ENCODE measurements at places on chromosomes 7 and 10.
A peak's percentile ranks its signal among the peaks of the same experiment; 100 is the strongest.

- DNase-seq = no peak
Observed at GRCh38 chr10:16967866-16968415, 150.7 kb upstream of the RSU1 start.

- no peak for DNase-seq
Observed at GRCh38 chr10:79387974-79388850, 40.9 kb downstream of the PPIF start.

GRCh38 chr7:128422037-128422436 lies 12.3 kb upstream of the IMPDH1 start:
- no peak for DNase-seq

DNA sequence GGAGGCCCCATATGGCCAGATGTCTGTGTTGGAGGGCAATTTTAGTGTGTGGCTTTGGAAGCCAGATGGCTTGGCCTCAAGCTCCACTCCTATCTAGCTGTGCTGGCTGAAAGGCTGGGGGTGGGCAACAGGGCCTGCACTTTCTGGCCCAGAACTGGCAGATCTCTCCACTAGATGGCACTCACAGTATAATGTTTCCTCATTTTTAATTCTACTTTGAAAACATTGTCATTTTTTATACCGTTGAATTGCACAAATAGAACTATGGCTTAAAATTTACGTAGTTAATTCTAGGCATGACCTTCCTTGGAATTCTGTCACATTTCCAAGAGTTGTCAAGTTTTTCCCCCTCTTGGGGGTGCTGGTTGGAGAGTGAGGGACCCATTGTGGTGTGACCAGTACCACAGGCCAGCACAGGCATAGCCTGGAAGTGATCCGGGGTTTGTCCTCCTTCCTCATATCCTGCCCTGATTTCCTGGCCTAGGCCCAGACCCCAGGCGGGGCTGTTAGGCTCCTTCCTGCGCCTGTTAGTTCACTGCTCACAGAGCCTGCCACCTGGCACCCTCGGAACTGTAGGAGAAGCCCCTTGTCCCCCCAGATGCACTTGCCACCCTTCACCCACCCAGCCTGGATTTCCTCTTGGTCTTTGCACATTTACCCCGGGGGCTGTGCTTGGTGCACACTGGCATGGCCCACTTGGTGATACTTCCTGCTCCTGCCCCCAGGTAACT lies 52.8 kb downstream of the ARHGAP22 start:
- no peak for DNase-seq

DNA sequence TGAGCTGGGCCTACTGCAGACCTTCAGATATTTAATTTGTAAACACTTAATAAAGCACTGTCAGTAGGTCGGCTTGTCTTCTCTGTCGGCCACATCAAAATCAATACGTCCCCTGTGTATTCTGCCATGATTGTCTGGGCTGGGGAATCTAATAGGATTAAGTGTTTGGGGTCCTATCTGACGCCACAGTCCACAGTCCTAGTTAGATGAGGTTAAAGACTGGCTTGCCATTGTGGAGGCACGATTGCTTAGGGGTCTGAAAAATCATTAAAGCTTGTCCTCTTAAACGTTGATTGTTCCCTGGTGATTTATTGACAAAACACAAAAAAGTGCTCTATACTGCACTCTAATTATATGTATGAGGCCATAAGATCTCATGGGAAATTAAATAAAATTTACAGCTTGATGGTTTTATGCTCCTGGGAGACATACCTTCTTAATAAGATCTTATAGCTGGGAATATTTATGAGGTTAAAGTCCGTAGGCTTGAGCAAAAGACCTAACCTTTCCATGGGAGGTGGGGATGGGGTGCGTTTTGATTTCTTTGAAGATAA lies 650.3 kb upstream of the GALNT17 start:
- DNase-seq = no peak

- no peak for DNase-seq
Observed at GRCh38 chr10:122465401-122466040, 4.2 kb downstream of the HTRA1 start.

DNA sequence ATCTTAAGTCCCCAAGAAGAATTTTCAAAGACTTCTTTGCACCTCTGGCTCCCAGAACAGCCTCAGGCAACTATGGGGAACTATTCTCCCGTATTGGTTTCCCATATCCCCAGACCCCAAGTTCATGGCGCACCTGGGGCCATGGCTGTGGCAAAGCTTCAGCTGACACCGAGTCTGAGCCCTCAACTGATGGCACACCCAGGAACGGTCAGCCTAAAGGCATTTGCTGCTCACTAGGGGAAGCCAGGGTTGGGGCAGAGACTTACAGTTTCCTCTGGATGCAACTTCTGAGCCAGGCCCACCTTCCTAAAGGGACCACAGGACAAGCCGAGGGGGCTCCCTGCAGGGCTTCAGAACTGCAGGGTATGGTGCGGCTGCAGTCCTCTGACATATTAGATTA lies 13.7 kb upstream of the CPA1 start:
- no peak for DNase-seq

DNA sequence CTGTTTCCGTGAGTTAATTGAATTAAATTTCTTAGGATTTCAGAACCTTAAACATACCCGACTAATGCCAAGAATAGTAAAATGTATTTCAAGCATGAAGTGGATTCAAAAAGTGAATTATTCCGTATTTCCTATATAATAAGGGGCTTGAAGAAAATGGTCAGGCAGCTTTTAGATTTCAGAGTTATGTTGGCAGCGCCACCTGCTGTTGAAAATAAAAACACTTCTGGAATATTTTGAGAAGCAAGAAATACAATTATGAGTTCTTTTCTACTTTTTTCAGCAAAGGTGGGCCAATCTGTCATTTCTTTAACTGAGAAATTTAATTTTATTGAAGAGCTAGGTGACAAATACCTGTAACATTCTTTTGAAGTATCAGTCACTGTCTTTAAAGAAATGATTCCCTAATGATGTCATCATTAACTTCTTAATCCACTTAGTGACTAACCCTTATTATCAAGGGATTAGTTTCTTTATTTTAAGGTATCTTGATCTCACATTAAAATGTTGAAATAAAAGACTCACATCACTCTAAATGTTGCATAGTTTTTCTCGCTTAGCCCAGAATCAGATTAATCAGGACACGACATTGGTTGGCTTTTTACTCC lies 36.6 kb upstream of the AGR3 start:
- peak; percentile 26 for DNase-seq

DNA sequence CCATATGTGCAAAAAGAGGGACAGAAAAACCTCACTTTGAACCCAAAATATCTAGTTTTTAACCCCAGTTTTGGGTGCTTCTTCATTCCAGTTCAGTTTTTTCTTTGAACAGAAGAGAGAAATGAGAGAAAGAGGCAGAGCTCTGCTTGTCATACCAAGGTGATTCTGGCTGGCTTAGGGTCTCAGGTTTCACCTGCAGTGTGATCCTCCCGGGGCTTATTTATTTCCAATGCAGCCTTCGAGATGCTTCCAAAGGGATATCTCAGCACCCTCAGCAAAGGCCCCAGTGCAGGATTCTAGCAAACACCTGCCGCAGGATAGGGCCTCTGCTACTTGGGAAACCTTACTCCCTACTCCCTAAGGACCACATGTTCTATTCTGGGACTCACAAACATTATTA lies 131.3 kb downstream of the WDR11 start:
- DNase-seq = no peak

DNA sequence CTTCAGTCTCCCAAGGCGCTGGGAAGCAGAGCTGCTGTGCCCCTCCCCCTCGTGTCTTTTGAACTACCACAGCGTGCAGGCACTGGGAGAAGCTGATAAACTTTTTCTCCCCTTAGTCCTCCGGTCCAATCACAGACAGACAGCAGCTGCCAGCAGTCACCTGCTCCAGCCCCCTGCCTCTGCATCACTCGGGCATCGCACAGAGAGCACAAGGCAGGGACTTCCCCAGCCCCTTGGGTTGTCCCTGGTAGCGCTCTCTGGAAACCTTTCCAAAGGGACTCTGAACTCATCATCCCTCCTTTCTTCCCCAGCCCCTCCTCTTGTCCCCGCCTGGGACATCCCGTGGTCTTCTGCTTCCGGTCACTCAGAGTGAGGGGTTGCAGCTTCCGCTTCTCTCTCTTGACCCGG lies 1.4 kb upstream of the NEUROG3 start:
- DNase-seq = no peak
